Hematopoietic multipotent progenitor cell treated with erythropoietin and hydrocortisone succinate and interleukin-3 and kit ligand, for 6 days (in vitro differentiated cells): ENCODE measurements at places on chromosomes 11 and 22.

DNA sequence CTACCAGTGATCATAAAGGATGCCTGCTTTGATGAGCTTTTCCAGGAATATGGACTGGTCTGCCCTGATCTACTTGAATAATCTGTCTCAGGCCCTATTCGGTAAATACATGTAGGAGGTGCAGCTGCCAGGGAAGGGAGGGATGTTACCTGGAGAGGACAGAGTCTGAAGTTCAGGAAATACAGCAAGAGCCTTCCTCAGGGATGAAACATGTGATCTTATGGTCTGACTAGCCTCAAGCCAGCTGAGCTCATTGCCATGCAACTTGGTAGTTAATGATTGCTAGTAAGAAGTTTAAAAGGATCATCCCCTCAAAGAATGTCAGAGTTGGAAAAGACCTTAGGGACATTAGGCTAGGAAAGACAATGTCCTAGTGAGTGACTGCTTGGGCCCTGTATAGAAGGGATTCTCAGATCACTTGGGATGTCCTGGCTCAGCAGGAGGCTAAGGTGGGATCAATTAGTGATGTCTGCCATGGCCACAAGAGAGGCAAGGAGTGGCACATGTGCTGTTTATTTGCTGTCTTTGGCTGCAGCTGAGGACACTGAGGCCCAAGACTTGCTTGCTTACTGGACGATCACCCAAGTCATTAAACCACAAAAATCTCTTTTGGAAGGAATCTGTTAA, 18.5 kb downstream of the PTPRJ start:
- DNase-seq = peak; percentile 1

GRCh38 chr11:30159546-30159945, 71.3 kb upstream of the FSHB start:
- DNase-seq = no peak

GRCh38 chr22:44645083-44645482, 56.9 kb upstream of the PRR5 start:
- no peak for DNase-seq

DNA sequence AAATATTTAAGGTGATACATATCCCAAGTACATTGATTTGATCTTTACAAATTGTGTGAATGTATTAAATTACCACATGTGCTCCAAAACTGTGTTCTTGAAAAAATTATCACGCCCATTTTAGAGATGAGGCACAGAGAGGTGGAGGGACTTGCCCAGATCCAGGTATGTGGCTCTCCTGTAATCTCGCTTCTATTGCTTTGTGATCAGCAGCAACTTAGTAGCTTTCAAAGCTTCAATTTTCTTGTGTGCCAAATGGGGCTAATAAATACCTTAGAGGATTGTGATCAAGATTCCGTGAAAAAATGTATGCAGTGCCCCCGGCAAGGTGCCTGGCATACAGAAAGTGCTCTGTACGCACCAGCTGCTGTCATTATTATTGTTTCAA, 18.0 kb downstream of the PTPRJ start:
- DNase-seq = no peak

- DNase-seq = no peak
Observed at GRCh38 chr11:71083105-71083504, 169.3 kb downstream of the SHANK2 start.

- DNase-seq = no peak
Observed at GRCh38 chr11:66488957-66489356, 8.7 kb downstream of the DPP3 start.

DNA sequence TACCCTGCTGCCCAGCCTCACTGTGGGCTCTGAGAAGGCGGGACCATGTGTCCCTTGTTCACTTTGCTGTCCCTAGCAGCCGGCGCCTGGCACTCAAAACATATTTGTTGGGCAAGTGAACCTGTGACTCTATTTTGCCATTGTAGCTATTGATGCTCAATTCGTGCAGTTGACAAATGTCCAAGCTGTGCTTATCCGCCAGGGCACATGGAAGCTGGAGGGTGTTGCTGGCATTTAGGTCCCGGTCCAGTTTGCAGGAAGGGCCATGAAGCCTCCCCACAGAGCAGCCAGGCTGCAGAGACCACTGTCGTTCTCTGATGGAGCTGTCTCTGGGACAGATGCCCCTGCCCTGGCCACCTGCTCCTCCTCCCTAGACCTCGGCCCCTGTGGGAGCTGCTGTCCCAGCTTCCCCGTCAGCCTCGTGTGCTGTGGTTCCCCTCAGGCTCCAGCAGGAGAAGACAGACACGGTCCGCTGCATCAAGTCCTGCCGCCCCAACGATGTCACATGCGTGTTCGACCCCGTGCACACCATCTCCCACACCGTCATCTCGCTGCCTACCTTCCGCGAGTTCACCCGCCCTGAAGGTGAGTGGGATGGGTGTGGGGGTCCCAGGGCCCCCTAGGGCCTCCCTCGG, 71.5 kb downstream of the FBLN1 start:
- DNase-seq = no peak

- DNase-seq = no peak
Observed at GRCh38 chr11:110716361-110716760, 4.1 kb upstream of the ARHGAP20 start.

DNA sequence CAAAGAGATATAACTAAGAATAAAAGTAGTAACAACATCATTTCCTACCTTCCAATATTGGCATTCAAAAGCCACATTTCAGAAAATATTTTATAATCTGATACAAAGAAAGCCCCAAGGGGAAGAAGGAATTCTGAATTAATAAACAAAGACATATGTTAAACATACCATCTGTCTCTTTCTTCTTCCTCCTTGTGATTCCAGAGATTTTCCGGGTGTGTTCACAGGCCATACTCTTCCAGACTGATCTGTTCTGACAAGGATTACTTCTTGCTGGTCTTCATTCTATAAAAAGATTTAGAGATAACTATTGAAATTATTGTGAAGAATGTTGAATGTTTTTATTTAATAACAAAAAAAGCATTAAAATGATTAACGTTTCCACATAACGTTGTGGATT, 65.0 kb downstream of the CWF19L2 start:
- DNase-seq = no peak

DNA sequence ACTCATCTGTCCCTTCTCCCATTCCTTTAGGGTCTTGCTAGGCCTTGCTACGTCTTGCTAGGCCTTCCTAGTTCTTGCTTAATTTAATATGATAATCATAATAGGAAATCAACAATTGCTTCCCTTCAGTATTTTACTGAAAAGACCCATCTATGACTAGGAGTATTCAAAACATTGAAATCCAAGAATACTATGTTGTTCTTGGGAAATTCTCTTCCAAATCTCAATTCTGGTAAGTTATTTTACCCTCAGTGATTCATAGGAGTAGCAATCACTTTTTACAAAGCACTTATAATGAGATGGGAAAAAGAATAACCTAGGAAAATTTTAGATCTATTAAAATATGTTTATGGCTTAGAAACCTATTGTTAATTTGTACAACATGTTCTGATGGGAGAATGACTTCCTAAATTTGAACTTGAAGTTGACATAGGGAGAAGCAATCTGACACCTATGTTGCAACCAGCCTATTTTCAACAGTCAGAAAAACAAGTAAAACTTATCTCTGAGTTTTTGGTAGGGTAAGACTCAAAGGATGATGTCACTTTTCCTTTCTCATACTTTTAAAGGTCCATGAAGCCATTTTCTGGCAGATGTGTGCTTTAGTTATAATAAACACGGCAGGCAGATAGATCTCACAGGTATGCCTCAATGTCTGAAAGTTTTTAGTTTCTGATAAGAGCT, 29.5 kb upstream of the HIPK3 start:
- DNase-seq = peak; percentile 39

GRCh38 chr11:134125507-134125906, 56.6 kb downstream of the JAM3 start:
- DNase-seq = no peak

GRCh38 chr11:27416568-27417176, 53.7 kb upstream of the CCDC34 start:
- DNase-seq = no peak

DNA sequence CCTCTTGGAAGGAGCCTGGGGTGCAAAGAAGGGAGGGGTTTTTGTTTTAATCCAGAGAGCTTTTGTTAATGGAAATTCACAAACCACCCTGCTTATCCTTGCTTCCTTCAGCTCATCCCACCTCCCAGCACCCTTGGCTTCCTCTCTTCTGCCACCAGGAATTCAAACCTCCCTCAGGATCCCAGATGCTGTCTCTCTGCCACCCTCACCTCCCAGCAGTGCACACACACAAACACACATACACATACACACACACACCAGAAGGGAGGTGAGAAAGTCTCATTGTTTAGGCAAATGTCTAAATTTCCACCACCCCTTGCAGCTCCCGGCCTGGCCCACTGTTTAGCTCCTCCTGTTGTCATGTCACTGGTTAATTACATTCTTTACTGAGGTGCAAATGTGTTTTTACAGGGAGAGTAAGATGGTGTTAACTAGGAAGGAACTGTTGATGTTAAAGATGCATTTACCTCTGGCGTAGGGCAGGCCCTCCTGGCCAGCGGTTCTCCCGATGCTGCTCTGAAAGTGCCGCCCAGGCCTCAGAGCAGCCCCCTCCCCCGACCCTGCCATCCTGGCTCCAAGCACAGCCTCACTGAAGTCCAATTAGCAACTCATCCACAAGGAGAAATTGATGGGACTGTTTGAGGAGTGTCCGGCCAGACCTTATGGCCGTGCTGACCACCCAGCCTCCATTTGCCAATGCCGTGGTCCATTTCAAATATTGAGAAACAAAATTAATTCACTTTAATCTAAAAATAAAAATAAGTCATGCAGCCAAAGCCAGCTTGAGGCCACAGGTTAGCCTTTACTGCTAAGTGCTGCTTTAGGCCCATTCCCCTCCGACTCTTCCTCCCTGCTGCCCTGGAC, 165.4 kb downstream of the FEZ1 start:
- no peak for DNase-seq

- no peak for DNase-seq
Observed at GRCh38 chr11:133386852-133387251, 145.4 kb downstream of the OPCML start.

DNA sequence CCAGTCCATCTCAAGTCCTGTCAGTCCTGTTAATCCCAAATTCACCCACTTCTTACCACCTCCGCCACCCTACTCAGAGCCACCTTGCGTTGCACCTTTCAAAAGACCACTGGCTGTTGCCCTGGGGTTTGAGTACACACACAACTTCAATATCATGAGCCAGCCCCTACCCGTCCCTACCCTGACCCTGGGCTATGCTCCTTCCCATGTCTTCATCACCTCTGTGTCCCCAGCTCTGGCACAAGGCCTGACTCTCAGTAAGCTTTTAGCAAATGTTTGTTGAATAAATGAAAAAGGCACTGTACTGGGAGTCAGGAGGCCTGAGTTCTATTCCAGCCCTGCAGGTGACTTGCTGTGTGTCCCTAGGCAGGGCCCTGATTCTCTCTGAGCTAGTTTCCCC, 26.5 kb downstream of the OTOG start:
- DNase-seq = no peak

GRCh38 chr11:8273287-8273686, 9.6 kb upstream of the LMO1 start:
- DNase-seq = no peak

DNA sequence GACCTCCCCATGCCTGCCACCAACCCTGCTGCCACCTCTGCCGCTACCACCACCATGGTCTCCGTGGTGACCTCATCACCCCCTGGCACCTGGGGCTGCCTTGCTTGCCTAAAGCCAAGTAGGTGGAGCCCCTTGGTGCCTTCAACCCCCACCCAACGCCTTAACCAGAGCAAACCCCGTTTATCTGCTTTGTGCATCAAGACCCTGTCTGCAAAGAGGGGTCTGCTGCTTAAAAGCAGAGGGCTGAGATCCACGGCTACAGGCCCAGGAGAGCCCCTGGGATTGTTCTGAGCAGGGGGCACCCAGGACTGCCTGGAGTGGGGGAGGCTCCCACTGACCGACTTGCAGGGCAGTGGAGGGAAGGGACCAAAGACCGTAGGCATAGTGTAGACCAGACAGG, 4.9 kb upstream of the PPIL2 start:
- DNase-seq = no peak

DNA sequence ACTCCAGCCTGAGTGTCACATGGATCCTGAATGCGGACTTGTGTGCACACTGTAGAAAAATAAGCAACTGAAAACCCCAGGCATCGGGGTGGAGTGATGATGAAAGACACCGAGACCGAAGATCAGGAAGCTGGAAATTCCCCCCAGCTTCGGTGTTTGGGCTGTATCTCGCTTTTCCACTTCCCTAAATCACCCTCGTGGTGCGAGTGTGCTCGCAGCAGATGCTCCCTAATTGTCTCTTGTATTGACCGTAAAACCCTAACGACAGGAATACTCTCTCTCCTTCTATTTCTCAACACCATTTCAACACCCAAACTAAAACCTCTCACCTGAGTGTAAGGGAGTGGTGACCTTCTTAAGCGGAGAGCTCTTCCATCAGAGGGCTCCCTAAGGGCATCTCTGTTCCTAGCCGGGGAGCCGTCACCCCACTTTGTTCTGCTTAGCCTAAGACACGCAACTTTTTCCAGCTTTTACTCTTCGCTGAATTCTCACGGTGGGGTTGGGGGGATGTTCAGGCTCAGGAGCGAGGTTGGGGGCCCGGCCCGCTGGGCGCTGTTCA, 635 bp upstream of the GRK3 start:
- peak; percentile 47 for DNase-seq

- no peak for DNase-seq
Observed at GRCh38 chr11:130118636-130119387, 40.8 kb upstream of the ST14 start.

DNA sequence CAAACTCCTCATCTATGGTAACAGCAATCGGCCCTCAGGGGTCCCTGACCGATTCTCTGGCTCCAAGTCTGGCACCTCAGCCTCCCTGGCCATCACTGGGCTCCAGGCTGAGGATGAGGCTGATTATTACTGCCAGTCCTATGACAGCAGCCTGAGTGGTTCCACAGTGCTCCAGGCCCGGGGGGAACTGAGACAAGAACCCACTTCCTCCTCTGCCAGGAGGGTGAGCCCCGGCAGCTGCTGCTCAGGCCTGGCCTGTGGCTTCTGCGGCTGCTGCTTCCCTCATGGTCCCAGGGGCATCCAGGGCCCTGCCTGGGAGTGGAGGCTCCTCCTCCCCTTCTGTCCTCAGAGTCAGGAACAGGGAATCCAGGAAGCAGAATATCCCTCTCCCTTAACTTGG, 98.4 kb downstream of the ZNF280B start:
- DNase-seq = peak; percentile 47

DNA sequence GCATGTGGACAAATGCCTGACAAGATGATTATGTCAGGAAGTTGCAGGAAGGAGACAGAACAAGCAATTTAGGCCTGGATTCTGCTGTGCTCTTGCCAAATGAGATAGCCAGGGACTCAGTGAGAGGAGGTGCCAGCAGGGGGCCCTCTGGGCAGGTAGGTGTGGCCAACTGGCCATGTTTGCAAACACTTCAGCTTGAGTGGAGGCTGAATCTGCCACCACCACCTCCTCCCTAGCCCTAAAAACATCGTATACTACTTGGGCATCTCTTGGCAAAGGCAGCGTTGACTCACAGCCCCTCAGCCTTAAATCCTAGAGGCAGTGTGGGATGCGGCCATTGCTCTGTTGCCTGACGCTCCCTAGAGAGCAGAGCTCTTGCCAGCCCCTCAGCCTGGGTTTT, 95.1 kb upstream of the PLET1 start:
- peak; percentile 65 for DNase-seq

DNA sequence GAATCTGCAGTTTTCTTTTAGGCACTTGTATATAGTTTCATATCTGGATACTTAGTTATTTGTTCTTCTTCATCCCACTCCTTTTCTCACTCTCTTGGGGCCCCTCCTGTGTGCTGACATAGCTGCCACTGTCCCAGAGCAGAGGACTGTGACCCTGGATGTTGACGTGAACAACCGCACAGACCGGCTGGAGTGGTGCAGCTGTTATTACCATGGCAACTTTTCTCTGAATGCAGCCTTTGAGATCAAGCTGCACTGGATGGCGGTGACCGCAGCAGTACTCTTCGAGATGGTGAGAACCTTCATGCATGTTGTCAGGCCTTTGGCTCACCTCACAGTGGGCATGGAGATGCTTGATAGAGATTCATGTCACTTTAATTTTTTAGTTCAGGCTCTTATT, 50.9 kb upstream of the YWHAH start:
- DNase-seq = no peak
